NCI-H82 (cell line): ENCODE measurements at places on chromosomes 16 and 17.

GRCh38 chr16:24552705-24553246, 13.4 kb downstream of the RBBP6 start:
- DNase-seq: no peak

DNA sequence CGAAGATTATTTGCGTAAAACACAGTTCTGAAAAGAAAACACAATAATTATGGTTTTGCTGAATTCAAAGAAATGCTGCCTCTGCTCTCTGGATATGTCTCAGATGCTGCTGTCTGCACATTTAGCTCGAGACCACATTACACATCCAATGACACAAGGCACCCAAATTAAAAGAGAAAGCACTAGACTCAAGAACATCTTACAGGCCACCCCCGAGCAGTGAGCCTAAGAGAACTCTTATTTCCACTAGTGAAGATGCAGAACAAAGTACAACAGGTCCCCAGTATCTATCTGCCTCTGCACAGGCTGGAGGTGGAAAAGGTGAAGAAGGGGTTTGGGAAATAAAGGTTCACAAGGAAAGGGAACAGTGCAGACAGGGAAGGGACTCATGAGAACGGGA, 33.5 kb downstream of the GRB2 start:
- no peak for DNase-seq

DNA sequence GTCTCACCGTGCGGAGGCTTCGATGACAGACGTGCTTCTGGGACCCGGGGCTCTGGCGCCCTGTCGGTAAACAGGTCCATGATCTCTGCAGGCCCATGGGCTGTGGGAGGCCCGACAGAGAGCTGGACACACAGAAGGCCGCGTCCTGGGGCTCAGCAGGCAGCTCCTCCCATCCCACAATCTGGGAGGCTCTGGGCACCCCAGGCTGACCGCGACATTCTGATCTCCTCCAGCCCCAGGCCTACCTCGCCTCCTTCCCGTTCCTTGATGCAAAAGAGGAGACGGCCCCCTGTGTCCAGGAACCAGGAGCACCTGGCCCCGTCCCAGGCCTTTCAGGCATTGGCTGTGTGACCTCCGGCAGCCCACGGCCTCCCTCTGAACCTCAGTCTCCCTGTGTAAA, 23.3 kb downstream of the TRARG1 start:
- no peak for DNase-seq

GRCh38 chr16:48628359-48628985, 18.5 kb upstream of the N4BP1 start:
- no peak for DNase-seq

GRCh38 chr16:57128771-57129389, 36.5 kb downstream of the CPNE2 start:
- DNase-seq: no peak

- no peak for DNase-seq
Observed at GRCh38 chr17:57677858-57678257, 67.2 kb downstream of the CCDC182 start.

DNA sequence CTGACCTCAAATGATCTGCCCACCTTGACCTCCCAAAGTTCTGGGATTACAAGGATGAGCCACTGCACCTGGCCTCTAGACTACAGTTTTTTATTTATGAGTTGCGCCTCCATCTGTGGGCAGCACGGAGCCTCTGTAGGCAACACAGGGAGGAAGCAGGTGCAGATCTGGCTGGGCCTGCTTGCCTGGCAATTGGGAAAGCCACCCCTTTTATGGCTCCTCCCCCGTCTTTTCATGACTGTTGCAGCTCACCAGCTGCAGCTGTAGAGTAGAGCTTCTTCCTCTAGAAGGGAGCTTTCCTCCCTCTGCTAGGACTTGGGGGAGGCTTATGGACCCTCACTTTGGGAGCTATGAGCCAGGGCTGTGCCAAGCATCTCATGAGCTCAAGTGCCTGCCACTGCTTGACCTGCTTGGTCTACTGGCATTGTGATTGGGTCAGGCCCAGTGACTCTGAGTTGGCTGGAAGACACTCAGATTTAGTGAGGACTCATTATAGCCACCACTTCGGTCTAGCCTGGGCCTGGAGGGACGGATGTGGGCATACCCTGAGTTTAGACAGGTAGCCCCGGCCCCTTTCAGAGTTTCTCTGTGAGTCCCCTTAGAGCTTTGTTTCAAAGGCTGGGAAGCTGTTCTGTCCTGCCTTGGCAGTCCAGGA, 6.9 kb upstream of the SLC7A6 start:
- DNase-seq: peak; percentile 12

DNA sequence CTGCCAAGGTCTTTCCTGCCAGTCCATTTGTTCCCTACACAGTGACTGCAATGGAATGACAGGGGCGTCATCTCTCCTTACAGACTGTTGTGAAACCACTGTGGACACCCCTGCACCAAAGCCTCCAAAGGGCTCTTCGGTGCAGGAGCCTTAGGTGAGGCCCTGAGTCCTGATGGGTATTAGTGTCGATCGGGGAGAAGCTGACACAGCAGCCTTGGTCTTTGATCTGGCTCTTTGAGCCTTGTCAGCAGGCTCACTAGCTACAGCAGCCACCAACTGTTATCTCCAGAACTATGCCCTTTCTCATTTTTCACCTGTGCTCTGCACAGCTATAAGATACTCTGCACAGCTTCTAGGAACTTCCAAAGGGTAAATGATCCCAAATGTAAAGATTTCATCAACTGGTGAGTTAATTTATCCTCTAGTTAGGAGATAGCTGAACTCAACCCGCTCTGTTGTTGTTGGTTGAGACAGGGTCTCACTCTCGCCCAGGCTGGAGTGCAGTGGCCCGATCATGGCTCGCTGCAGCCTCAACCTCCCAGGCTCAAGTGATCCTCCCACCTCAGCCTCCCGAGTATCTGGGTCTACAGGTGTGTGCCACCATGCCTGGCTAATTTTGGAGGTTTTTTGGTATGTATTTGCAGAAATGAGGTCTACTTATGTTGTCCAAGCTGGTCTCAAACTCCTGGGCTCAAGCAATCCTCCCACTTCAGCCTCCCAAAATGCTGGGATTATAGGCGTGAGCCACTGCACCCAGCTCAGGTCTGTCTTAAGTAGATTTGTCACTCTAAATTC, 19.7 kb downstream of the G6PC1 start:
- DNase-seq: peak; percentile 81

DNA sequence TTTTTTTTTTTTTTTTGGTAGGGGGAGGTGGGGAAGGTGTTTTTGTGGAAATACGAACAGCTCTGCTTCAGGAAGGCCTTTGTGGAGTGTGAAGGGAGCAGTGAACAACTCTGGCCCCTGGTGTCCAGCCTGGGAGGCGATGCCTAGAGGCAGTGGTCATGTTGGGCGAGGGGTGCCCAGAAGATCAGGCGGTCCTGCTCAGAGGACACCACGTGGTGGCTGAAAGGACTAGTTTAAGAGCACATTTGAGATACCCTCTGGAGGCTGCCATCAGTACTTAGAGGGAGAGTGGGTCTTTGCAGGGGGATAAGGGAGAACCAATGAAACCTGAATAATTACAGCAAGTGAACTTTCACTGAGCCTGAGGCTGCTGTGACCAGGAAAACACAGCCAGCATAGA, 40.1 kb upstream of the RHOT1 start:
- no peak for DNase-seq

GRCh38 chr16:48852951-48853350, 243.0 kb upstream of the N4BP1 start:
- no peak for DNase-seq

GRCh38 chr16:83802554-83803205, 5.1 kb upstream of the HSBP1 start:
- no peak for DNase-seq

- DNase-seq: peak; percentile 38
Observed at GRCh38 chr17:63988741-63989621, 9.2 kb upstream of the PRR29 start.
